Activated naive CD4-positive, alpha-beta T cell treated with anti-CD3 and anti-CD28 coated beads, Interleukin-2, amount 10 ng/mL, durations not matched to agents 5 hours and 36 hours (primary cell): ENCODE measurements at places on chromosomes 2 and 18. TPM values are rescaled to one million over a fixed set of nuclear protein-coding genes. Genes with fewer than 3 reads are reported as not detected.

TCF4 gene
- total RNA-seq: 1.3 TPM

KCNE4 gene
- not detected for total RNA-seq

KCNG2 gene
- not detected for total RNA-seq

CCDC138 gene
- 7.6 TPM for total RNA-seq

UBE2E3 gene
- total RNA-seq: 25.6 TPM

EGR4 gene
- 0.10 TPM for total RNA-seq

FASTKD2 gene
- 19.5 TPM for total RNA-seq

SP140 gene
- 86.4 TPM for total RNA-seq

LGALSL gene
- total RNA-seq: 1.8 TPM

ANO7 gene
- 0.45 TPM for total RNA-seq

DCDC2C gene
- not detected for total RNA-seq

GALNT14 gene
- total RNA-seq: not detected

GCG gene
- not detected for total RNA-seq

CYRIA gene
- 0.12 TPM for total RNA-seq

CYS1 gene
- total RNA-seq: 0.28 TPM

CFAP65 gene
- total RNA-seq: not detected

SRD5A2 gene
- total RNA-seq: not detected

ETAA1 gene
- total RNA-seq: 11.8 TPM

UPP2 gene
- total RNA-seq: not detected
